Stimulated activated CD4-positive, alpha-beta T cell treated with anti-CD3 and anti-CD28 coated beads, Interleukin-4, amount 100 ng/mL, for 1 hour (primary cell): ENCODE measurements at places on chromosomes 7 and 10.

DNA sequence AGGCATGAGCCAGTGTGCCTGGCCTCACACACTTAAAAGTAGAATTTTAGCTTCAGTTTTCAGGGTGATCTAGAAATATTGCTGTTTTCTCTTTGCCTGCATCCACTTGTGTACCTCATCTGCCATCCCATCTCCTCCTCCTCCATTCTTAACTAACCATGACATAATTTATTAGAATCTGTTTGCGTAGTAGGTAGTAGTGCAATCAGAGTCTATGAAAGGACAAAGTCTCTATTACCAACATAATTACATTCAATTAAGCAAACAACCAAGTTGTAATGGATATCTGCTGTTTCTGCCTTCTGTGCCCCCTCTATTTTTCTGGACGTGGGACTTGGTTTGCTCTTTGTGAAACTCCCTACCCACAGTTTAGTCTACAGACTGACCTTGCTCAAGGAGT, 72.9 kb downstream of the CDK14 start:
- no peak for DNase-seq

DNA sequence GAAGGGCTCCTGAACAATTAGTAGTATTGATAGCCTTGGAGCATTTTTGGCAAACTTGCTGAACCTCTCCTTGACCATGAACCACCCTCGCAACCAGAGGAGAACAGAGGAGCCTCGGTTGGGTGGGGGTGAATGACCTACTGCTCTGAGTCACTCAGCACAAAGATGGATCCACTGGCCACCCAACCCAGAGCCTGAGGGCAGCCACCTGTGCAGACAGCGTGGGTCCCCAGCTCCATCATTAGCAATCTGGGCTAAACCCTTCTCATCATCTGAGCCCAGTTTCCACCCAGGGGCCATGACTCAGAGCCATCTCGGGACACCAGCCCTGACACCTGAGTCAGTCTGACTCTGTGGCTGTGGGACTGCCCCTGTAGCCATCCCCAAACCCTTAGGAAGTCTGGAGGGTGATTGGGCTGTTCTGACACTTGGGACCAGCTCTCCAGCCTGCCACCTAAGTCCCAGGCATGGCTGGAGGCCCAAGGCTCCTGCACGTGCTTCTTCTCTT, 171.8 kb upstream of the GPR26 start:
- DNase-seq, result no peak

- DNase-seq, result no peak
Observed at GRCh38 chr7:14598978-14599377, 303.6 kb downstream of the DGKB start.

DNA sequence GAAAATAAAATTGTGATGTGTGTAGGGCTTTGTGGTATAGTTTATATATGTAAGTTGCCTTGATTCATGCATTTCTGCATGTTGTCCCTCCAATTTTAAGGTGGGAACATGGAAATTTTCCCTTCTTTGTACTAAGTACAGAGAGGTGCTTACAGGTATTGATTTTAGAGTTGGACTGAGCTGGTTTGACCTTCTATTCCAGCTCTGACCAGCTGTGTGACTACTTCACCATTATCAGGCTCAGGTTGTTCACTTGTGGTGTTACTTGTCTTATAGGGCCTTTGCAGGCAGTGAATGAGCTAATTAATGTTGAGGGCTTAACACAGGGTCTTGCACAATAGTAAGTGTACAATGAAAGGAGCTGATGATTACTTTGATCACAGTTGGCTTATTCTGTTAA, 16.3 kb downstream of the ZNF804B start:
- no peak for DNase-seq
